Stimulated activated naive CD4-positive, alpha-beta T cell treated with Interleukin-2 at 50 U/mL for 16 hours (primary cell): ENCODE measurements at places on chromosomes 12 and 14.

- no peak for DNase-seq
Observed at GRCh38 chr12:46358325-46358700, 14.3 kb downstream of the SLC38A2 start.

- no peak for DNase-seq
Observed at GRCh38 chr12:107429006-107429705, 256.4 kb upstream of the PWP1 start.

- DNase-seq, result no peak
Observed at GRCh38 chr12:120762086-120762485, 36.5 kb downstream of the ACADS start.

DNA sequence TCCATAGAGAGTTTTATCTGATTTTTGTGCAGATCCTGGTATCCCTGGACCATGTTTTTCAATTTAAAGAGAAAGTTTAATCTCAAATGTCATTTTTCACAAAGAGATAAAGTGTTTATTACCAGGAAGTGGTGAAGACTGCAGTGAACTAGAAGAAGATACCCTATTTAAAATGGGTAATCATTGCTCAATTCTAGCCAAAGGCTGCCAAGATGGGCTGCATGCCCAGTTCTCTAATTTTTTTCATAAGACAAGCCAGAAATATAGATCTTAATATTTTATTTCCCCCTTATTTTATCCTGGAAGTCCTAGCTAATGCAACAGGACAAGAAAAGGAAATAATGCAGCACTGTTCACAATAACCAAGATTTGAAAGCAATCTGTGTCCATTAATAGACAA lies 343.5 kb downstream of the PCNX1 start:
- DNase-seq, result no peak

GRCh38 chr12:88258396-88258795 lies 116.3 kb downstream of the TMTC3 start:
- no peak for DNase-seq

DNA sequence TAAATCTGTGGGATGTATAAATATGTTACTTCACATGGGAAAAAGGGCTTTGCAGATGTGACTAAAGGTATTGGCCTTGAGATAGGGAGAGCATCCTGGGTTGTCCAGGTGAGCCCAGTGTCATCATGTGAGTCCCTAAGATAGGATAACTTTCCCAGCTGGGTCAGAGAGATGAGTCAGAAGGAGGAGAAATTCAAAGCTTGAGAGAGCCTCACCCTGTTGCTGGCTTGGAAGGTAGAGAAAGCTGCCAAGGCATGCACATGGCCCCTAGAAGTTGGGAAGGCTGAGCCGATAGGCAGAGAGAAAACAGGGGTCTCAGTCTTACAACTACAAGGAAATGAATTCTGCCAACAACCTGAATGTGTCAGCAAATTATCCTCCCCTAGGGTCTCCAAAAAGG lies 213.0 kb downstream of the ADGRD1 start:
- no peak for DNase-seq

DNA sequence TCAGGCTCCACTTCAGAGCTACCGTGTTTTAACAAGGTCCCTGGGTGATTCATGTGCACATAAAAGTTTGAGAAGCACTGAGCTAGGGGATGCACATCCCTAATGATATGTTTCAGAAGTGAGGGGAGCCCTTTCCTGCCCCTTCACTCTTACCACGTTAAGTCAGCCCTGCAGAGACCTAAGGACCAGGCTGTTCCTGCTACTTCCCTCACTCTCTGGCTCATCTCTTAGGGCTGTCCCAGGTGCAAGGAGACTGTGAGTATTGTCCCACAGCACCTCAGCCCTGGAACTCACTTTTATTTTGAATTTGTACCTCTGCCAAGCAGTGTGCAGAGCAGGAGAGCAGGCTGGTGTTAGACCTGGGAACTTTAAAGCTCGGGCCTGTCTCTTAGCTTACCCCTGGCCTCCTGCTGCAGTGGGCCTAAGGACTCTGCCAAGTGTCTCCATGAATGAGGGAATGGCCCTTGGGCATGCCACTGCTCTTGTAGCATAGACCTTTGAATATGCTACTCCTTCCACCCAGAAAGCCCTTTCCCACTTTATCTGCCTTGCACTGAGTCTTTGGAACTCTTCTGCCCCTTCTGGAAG lies 11.0 kb upstream of the SUSD6 start:
- DNase-seq, result no peak

GRCh38 chr12:132481771-132482745 lies 7.9 kb upstream of the FBRSL1 start:
- DNase-seq, result no peak

DNA sequence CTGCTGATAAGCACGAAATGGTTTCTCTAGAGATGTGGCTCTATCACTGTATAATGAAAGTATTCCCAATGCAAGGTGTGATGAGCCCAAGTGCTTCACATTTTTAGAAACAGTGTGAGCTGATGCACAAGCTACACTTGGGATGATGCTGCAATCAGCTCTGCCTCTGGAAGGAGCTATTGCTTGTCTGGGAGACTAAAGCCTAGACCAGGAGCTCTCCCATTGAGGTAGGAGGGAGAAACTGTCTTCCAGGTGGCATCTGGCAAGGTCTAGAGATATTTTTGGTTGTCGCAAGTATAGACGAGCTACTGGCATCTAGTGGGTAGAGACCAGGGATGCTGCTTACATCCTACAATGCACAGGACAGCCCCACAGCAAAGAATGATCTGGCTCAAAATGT lies 42.0 kb downstream of the HECTD4 start:
- no peak for DNase-seq

GRCh38 chr14:57051633-57052032 lies 217.1 kb downstream of the EXOC5 start:
- no peak for DNase-seq

DNA sequence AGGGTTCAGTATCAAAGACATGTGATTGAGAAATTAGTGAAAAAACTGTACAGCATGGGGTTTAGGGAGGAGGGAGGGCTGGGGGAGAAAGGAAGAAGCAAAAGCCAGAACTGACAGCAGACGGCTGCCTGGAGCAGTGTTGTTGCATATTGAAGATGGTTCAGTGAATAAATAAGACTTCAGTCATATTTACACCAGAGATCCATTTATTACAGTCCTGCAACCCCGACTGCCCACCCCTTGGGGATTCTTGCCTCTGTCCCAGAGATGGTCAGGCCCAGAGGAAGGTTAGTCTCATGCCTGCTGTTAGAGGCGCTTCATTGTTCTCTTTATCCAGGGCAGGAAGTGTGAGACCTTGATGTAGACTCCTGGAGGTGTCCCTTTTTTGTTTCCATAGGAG lies 3.2 kb downstream of the GZMH start:
- no peak for DNase-seq

- no peak for DNase-seq
Observed at GRCh38 chr12:124053851-124054250, 80.8 kb downstream of the ZNF664 start.

DNA sequence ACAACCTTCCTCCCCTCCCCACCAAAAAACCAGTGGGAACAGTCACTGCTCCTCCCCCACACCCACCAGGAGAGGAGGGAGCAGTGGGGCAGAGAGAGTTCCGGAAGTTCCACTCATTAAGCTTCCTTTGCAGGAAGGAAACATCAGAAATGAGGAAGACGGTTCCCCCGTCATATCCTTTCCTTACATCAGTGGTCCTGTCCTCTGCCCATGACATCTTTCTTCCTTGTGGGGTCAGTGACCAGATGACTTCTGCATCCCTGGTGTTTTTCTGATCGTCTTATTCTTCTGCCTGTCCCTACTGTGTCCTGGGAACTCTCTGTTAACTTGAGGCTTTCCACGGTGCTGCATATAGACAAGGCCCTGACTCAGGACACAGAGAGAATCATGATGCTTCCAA lies 40.8 kb upstream of the SPTLC2 start:
- DNase-seq, result no peak

DNA sequence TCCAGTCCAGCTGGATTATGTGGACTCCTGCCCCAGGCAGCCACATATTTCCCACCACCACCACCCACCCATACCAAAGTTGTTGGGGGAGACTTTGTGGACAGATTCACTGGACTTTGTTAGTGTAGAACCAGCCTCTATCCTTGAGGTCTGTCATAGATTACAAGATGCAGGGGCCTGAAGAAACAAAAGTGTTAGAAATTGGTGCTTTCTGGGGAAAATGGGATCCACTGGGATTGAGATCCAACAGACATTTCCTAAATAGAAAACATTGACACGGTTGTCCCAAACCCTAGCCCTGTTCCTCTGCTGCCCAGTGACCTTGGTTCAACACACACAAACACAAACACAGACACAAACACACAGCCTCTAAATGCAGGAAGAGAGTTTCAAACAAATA lies 36.6 kb upstream of the TBX5 start:
- no peak for DNase-seq

DNA sequence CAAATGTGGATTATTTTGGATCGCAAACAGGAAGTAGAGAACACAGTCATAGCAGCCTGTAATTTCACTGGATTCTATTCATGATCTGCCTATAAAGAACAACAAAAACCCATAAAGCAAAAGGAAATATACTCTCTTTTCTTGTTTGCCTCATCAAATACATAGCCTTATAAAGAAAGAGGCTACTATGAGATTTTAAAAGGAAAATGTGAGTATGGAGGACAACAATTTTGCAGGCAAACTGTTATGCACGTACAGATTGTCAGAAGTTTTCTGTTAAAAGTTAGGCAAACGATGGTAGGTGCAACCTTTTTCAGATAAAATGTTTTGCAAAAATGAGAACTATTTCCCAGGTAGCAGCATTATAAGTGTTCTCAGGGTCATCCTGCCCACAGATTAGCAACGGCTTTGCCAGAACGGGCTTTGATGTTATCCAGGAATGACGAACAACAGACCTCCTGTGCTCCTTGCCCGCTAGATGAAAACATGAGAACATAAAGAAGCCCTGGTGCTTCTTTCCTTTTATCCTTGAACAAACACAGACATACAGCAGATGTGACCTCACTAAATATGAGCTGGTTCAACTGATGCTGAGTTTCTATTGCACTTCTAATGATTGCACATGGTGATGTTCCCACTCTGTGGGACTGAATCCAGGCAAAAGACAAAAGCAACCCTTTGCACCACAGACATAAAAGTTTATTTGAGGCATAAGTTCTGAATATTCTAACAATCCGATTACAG lies 88.1 kb downstream of the ITPR2 start:
- DNase-seq, result no peak

GRCh38 chr12:109014984-109015765 lies 5.7 kb downstream of the SVOP start:
- no peak for DNase-seq

GRCh38 chr12:124279846-124280360 lies 15.0 kb upstream of the RFLNA start:
- DNase-seq, result no peak

DNA sequence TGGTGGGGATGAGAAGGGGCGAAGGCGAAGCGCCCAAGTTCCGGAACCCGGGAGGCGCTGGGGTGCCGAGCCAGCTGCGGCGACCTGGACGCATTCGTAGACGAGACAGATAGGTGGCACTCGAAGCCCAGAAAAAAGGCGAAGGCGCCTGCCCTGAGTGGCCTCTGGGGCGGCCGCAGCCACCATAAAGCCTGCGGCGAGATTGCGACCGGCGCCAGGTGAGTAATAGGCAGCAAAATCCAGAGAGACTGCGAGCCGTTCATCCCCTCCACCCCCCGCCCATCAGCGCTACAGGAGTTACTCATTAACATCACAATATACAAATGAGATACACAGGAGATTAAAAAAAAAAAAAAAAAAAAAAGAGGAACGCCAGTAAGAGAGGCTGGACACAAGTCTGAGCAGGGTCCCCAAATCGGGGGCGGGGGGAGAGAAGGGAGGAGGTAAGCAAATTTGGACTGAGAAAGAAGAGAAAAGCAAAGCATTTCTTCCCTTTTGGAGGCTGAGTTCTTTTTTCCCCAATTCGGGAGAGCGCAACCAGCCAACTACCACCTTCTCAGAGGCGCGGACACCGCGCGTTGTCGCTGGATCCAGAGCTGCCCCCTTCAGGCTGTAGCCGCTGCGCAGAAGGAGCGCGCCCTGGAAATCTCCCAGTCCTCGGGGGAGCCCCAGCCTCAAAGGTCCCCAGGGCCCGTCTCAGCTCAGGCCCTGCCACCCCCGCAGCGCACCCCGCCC lies 15.7 kb downstream of the TBX3 start:
- DNase-seq, result no peak

- no peak for DNase-seq
Observed at GRCh38 chr12:121925358-121925695, 6.9 kb downstream of the CFAP251 start.

DNA sequence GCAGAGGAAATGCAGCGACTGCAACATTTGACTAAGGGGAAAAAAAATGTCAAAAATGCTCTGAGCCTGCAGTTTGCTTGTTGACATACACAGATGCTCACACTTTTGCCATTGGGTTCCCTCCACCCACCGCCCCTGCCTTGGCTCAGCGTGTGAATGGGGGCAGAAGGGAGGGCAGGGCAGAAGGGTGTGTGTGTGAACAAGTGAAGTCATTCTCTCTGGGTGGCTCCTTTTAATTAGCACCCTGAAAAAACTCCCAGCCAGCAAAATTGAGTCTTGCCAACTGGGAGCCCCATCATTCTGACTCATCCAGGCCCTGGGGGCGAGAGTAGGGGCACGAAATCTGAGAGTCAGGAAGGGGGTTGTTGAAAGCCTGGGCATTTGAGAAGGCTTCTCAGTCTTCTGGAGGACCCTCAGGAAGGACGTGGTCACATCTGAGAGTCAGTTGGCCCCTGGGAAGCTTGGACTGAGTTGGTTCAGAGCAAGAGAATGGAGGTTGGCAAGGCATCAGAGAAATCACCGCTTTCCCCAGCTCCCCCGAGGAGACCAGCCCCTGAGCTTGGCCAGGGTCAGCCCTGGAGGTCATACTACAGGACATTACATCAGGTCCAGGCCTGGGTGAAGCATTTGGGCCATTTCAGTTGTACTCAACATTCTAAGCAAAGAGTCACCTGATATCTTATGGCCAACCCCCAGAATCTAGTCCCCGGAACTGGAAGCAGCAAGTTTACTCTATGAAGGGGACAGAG lies 22.7 kb upstream of the KRT78 start:
- DNase-seq, result no peak

GRCh38 chr12:41407232-41407799 lies 219.2 kb downstream of the PDZRN4 start:
- DNase-seq, result no peak

GRCh38 chr12:125149160-125150108 lies 84.2 kb downstream of the AACS start:
- DNase-seq, result no peak

- DNase-seq, result no peak
Observed at GRCh38 chr12:83016218-83016835, 329.6 kb downstream of the TMTC2 start.

- no peak for DNase-seq
Observed at GRCh38 chr12:95282266-95282665, 64.7 kb downstream of the VEZT start.

GRCh38 chr12:102475355-102475754 lies 5.0 kb downstream of the IGF1 start:
- DNase-seq, result no peak

DNA sequence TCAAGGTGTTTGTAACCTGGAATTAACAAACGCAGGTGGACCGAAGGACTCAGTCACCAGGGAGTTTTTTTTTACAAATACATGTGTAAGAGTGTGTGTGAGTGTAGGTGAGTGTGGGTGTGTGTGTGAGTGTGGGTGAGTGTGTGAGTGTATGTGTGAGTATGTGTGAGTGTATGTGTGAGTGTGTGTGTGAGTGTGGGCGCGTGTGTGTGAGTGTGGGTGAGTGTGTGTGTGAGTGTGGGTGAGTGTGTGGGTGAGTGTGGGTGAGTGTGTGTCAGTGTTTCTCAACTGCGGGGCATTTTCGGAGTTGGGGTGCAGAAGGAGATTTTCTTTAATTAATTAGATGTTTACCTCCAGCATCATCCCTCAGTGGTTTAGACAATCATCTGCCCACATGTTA lies 1178.8 kb downstream of the VRK1 start:
- no peak for DNase-seq

GRCh38 chr14:35435177-35435576 lies 30.6 kb upstream of the NFKBIA start:
- DNase-seq, result no peak
